ENCODE measurements at places on chromosomes 3 and 15.

GRCh38 chr3:53114412-53115074 lies 15.7 kb downstream of the RFT1 start:
- DNase-seq = no peak

GRCh38 chr3:22685597-22685996 lies 517.5 kb upstream of the UBE2E2 start:
- DNase-seq = no peak

DNA sequence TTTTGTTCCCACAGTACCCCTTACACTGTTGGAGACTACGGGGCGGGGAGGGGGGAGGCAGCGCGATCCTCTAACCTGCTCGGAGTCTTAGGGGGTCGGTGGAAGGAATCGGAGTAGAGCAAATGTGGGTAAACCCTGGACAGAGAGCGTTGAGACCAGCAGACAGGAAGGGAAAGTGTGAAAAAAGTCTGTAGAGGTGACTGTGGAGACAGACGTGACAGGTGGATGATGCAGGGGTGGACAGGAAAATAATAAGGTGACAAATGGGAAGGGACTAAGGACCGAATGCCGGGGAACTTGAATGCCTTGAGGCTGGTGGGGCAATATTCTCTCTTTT lies 424 bp downstream of the EAF2 start:
- no peak for DNase-seq

DNA sequence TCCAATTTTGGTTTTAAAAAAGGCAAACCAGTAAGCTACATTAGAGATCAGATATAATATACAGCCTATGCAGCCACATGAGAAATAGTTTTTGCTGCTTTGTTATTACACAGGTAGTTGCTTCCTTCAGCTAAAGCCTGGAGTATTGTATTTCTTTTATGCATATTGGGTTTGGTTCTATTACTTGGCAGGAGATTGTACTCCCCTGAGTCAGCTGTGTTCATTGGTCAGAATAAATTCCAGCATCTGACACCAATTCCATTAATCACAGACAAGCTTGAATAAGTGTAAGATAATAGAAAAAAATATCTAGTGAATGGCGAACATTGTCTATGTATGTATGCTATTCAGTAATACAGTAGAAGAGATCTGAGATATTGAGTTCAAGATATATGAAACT lies 26.1 kb upstream of the ZCWPW2 start:
- DNase-seq = no peak

DNA sequence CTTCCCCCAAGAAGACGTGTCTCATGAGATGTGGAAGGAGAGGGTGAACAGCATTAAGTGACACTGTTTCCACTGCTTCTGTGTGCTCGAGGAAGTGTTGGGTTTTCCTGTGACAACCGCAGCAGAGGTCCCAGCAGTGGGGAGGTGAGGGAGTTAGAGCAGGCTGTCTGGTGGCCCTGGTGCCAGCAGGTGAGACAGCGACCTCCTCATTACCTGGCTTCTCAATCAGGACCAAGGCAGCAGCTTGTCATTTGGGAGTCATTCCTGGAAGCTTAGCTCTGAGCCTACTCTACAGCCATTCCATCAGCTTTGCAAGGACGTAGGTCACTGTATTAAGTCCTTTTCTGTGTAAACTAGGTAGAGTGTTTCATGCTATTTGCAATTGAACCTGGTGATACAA lies 63.3 kb upstream of the RGMA start:
- DNase-seq = no peak

DNA sequence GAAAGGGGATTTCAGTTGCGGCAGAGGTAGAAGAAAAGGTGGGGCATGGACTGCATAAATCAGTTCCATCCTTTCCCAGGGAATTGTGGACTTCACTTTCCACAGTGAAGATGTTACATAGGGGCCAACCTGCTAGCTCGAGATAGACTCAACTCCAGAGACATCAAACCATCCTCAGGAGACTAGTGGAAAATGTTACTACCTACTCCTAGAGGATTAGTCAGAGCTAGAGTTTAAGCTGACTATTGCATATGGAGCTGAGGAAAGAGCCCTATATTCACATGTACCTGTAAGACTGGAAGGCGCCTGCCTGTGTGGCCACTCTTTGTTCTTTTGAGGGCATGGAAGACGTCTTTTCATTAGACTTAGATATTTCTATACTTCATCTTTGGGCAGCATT lies 69.2 kb downstream of the KLHL25 start:
- DNase-seq = no peak

GRCh38 chr3:116001151-116001621 lies 377.9 kb downstream of the GAP43 start:
- DNase-seq = no peak

DNA sequence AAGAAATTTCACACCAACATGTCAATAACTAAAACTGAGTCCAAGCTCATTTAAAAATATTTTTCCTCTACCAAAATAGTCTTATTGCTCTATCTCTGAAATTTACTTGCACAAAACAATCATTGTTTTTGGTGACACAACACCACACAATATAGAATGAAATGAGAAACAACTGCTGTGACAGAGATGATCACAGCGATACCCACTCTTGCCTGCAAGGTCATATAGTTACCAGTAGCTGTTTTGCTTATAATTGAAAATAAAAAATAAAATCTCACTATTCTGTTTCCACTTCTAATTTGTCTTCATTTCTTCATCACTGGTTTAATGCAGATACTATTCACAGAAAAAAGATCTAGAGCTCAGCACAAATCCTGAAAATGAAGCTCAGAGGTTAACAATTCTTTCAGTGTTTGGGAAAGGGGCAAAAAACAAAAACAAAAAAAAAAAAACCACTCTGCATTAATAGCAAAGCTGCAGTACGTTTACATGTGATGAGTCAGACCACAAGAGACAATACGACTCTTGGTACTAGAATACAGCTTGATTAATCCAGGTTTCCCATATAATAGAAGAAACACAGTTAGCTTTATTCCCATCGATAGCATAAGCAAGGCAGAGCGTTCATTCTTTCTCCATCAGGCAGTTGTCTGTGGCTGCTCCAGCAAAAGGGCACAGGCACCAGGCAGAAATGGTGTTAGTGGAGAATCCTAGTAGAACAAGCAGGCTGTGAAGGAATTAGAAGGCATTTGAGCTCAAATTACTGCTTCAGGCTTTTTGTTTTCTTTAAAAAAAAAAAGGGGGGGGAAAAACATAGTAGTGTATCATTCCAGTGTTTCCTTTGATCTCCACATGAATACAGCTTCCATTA lies 773 bp downstream of the ANKRD28 start:
- DNase-seq = peak; percentile 57

DNA sequence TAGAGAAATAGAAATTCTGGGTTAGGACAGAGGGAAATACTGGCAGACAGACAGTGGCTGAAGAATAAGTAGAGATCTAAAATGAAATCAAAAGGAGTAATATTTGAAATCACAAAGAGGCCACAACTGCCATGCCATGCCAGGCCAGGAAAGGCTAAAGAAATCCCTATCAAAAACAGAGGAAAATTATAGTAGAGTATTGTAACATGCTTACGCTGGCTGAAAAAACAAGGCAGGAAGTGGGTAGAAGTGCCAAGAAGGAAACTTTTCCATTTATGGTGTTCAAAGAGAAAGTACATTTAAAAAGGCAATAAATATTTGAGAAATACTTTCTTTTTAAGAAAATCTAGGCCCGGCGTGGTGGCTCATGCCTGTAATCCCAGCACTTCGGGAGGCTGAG lies 415.7 kb downstream of the PLCL2 start:
- no peak for DNase-seq

DNA sequence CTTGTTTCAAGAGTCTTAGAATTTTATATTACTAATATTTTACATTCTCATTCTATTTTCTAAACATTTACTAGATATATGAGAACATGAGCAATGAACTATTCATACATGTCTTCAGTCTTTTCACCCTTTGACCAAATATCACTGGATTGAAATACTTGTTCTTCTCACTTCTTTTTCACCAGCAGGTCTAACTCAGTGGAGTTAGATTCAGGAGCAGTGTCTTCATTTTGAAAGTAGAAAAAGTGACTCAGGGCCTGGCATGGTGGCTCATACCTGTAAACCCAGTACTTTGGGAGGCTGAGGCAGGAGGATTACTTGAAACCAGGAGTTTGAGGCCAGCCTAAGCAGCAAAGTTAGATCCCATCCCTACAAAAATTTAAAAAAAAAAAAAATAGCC lies 70.8 kb downstream of the USP13 start:
- no peak for DNase-seq

GRCh38 chr3:197926418-197926817 lies 23.6 kb upstream of the RPL35A start:
- no peak for DNase-seq

DNA sequence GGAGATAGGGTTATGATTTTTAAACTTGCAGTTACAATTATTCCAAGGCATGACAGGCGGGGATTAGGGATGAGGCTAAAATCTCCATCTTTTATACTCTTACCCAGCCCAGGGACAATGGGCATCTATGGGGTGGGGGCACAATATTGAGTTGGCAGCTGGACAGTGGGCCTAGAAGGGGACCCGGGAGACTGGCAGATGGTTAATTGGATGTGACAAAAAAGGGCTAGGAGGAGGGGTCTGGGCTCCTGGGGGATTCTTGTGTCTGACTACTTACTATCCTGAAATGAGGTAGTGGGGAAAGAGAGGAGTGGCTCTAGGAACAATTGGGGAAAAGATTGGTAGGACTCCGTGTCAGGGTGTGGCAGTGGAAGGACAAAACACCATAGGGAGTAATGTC lies 53.0 kb upstream of the ROPN1 start:
- DNase-seq = no peak

- DNase-seq = no peak
These were observed 15.1 kb downstream of the HERC1 start for GRCh38 chr15:63818629-63819028.

DNA sequence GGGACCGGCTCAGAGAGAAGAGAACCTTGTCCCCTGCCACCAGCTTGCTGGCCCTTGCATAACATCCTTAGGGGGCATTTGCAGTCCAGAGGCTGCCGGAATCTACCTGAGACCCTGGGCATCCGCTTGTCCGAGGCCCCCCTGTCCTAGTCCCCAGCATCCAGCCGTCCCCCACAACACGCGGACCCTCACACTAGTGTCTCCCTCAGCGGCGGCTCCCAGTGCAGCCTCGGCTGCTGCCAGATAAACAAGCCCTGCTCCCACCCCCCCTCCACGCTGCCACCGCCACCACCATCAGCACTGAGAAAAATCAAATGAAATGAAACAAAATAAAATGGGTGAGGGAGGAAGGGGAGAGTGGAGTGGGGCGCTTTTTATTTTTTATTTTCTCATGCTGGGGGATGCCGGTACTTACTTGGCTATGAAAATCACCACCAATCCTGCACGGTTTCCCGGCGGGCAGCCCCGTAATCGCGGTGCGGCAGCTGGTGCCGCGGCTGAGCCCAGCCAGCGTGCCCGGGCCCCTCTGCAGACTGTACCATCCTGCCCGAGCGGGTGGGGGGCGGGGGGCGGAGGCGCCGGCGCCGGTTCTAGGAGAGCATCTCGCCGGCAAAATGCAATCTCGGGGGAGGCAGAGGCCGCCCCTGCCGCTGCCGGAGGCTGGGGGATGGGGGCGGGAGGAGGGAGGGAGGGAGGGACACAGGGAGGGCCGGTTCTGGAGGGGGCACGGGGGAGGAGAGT lies at the start of gene ATP2B2:
Gene ATP2B2, minus strand, starts transcription at position 537 of the 741 bp plus-strand sequence. CDS start 56,043 bp downstream, outside the sequence.
- DNase-seq = no peak

GRCh38 chr3:121883507-121883906 lies 10.7 kb upstream of the SLC15A2 start:
- no peak for DNase-seq

GRCh38 chr3:114508976-114509375 lies 215.1 kb downstream of the TIGIT start:
- DNase-seq = no peak

GRCh38 chr3:80334534-80334933 lies 566.7 kb upstream of the ROBO1 start:
- no peak for DNase-seq

- no peak for DNase-seq
These were observed 15.4 kb downstream of the HOMER2 start for GRCh38 chr15:82936966-82937711.

DNA sequence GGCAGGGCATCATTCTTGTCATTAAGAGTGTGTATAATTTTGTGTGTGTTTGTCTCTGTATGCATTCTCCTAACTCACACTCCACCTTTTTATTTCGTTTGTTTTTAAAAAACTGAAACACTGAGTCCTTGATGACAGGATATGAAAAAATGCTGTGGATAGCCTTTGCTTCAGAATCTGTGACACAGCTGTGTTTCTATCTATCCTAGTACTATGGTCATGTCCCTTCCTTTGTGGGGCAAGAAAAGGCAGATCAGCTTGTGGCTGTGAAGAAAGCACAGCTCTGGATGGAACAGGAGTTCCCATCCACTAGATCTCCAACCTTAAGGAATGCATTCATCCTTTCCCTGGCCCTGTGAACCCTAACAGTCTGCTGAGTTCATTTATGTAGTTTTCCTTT lies 60.3 kb downstream of the OTOL1 start:
- no peak for DNase-seq

GRCh38 chr15:39403640-39404117 lies 177.2 kb upstream of the THBS1 start:
- DNase-seq = no peak

DNA sequence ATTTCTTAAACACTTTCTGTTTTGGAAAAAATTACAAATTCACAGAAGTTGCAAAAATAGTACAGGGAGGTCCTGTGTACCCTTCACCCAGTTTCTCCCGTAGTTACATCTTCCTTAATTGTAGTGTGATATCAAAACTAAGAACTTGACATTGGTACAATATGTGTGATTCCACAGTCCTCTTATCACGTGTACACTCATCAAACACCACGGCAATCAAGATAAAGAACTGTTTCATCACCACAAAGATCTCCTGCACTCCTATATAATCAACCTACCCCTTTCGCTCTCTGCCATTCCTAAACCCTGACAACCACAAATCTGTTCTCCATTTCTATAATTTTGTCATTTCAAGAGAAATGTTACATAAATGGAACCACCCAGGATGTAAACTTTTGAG lies 31.4 kb downstream of the POMGNT2 start:
- DNase-seq = no peak

- DNase-seq = no peak
These were observed 38.4 kb downstream of the CMC1 start for GRCh38 chr3:28279770-28280169.

DNA sequence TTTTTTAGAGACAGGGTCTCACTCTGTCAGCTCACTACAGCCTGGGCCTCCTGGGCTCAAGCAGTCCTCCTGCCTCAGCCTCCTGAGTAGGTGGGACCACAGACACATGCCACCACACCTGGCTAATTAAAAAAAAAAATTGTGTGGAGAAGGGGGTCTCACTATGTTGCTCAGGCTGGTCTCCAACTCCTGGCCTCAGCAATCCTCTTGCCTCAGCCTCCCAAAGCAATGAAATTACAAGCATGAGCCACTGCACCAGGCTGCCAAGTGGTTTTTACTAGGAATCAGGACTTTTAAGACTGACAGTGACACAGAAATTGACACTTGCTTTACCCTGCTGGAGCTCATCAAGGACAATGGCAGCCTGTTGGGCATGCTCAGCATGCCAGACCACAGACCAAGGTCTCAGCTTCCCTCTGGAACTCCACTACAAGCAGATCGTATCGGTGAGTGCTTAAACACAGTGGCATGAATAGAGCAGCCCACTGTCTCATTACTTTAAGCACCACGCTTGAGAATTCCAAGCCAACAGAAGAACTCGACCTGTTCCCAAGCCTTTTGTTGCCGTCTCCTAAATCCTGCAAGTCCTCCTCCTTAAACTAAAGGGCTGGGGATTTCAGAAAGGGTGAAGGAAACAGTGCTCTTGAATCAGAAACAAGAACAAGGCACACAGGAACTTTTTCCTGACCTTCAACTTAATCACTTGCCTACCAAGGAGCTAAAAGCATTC lies 41.4 kb downstream of the EOMES start:
- no peak for DNase-seq

All from Caki2 (cell line).